Activated T-helper 17 cell treated with anti-CD3 and anti-CD28 coated beads, Interleukin-2, amount 50 U/mL, for 72 hours (primary cell): ENCODE measurements at places on chromosomes 3 and 15.

- no peak for ATAC-seq
Measured at GRCh38 chr15:29936353-29937049, 114.2 kb upstream of the TJP1 start.

- ATAC-seq = no peak
Measured at GRCh38 chr3:16599694-16600093, 5.5 kb downstream of the DAZL start.

DNA sequence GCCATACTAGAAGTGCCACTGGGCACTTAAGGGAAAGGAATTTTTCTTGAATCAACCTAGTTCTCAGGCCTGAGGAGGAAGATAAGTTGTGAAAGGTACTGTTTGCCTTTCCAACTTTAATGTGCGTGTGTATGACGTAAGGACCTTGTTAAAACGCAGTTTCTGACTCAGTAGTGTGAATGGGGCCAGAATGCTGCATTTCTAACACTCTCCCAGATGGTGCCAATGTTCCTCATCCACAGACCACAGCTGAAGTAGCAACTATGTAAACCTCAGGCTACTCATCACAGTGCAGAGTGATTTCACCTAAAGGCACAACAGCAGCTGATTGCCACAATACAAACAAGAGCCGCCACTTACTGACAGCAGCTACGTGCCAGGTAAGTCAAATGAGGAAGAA, 103.6 kb downstream of the OTOL1 start:
- no peak for ATAC-seq

DNA sequence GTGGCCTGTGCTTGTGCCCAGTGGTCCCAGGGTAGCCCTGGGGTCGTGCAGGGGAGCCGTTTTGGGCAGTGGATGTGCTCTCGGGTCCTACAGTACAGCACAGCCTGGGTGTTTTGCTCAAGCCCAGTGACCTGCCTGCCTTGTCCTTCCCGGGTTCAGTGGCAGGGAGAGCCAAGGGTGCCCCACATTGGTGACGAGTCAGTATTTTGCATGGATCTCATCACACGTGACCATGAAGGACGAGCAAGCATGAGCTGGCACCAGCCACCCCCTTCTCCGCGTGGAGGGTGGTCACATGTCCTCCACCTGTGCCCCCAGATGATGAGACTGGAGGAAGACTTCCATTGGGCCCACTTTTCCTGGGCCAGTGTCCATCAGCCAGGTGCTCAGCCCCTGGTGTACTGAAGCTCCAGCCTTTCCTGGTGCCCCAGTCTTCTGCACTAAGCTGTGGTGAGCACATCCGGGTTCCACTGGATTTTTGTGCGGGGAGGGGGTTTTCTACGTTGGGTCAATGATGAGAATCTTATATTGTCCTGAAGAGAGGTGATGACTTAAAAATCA, 197.5 kb downstream of the UBE3A start:
- no peak for ATAC-seq

GRCh38 chr15:51814606-51815005, 14.8 kb upstream of the TMOD3 start:
- no peak for ATAC-seq

DNA sequence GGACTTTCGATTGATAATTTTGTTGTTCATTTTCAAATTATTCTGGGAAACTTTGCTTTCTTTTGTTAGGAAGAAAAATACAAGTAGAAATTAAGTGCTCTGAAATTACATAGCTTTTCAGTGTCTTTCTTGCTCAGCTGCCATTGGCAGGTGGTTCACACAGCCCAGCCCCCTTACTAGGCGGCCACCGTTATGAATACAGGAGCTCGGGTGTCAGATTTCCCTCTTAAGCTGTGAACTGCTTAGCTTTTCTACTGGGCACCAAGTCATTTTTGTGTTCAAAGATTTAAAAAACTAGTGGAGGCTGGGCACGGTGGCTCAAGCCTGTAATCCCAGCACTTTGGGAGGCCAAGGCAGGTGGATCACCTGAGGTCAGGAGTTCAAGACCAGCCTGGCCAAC, 55.2 kb downstream of the HMG20A start:
- no peak for ATAC-seq

- no peak for ATAC-seq
Measured at GRCh38 chr3:109213321-109213720, 76.8 kb downstream of the C3orf85 start.

DNA sequence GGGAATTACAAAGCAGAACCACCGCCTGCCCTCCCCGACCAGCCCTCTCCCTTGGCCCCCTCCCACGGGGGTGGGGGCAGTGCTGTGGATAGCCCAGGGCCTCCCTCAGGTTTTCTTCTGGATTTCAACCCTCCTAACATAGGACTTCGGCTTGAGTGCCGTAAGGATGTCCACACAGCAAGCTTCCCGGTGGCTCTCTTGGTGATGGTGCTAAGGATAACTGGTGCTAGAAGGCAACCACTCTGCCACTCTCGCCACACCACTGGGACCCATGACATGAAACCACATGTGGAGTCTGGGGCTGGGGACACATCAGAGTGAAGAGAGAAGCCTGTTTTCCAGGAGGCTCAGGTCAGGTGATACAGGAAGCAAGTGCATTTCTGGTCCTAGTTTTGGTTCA, 35.4 kb downstream of the SCN5A start:
- no peak for ATAC-seq

DNA sequence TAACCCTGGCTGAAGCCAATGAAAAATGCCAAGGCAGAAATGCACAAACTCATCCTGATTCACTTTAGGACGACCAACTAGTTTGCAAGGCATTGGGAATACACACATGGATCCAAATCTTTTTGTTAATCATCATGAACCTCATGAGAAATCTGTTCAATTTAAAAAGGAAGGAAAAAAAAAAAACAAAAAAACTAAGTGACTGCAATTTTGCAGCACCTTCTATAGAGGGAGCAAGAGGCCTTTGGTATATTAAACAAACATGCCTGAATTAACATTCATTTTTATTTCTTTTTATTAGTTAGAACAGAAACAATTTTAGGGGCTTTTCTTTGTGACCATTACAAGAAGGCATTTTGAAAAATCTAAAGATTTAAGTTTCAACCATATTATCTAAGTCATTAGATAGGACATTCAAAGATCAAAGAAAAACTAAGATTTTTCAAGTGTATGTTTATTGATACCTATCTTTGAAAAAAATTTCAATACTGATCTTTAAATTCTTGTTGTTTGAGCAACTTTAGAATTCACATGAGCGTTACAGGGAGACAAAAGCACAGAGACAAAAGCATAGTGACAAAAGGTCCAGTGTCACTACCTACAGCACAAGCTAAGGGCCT, 182.4 kb downstream of the CBLB start:
- ATAC-seq = no peak

DNA sequence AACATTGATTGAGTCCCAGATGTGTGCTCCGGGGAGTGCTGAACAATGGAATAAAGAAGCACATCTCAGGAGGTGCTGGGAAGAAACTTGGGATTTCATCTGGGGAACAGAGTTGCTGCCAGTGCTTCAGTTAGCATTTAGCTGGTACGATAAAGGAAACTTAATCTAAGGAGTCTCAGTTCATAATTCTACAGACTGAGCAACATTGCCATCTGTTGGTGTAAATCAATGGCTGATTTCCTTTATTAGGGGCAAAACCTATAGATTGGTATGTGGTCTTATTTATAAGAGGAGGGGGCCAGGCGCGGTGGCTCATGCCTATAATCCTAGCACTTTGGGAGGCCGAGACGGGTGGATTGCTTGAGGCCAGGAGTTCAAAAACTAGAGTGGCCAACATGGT, 8.9 kb downstream of the MKRN2OS start:
- ATAC-seq = no peak
